CD8-positive, alpha-beta memory T cell (primary cell): ENCODE measurements at places on chromosomes 5 and 9. TPM values are rescaled to one million over a fixed set of nuclear protein-coding genes. Genes with fewer than 3 reads are reported as not detected.

GRCh38 chr5:32572778-32573480, 12.4 kb upstream of the SUB1 start:
- no peak for DNase-seq

The TRIM32 gene
- total RNA-seq, result 13.3 TPM

GRCh38 chr5:84281383-84281782, 103.3 kb downstream of the EDIL3 start:
- DNase-seq, result no peak

The SELENOP gene
- total RNA-seq, result 1.2 TPM

The ACOT12 gene
- not detected for total RNA-seq

GRCh38 chr5:143537056-143537455, 133.6 kb upstream of the NR3C1 start:
- no peak for DNase-seq

- DNase-seq, result no peak
Measured at GRCh38 chr9:19995619-19996018, 206.8 kb upstream of the SLC24A2 start.

DNA sequence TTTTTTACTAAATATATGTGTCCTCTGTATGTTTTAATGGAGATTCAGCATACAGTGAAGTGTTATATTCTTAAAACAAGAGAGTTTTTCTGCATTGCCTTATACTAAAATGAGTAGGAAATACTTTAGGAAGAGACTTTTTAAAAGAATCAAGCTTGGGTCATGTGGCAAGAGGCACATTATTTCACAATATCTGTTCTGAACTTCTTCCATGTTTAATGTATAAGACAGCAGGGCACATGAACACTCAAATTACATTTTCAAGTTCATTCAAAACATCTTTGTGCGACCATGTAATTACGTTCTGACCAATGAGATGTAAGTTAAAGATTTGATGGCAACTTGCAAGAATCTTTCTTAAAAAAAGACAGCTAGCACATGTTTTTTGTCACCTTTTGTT, 1055.9 kb downstream of the NR2F1-AS1 start:
- DNase-seq, result no peak

DNA sequence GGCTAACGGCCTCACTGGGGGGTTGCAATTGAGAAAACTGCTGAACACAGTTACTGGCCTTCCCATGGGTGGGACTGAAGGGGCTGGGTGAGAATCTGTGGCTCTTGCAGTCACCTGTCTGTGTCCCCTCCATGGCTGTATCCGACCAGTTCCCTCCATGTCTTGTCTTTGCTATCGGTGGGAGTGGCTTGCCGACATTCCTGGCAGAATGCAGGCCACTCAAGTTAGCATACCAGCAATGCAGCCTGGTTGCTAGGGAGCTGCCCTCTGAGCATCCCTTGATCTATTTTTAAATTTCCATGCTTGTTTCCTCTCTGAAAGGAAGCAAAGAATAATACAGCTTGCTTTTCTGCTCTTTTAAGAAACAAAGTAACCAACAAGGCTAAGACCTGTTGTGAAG, 1509.7 kb upstream of the WWC1 start:
- DNase-seq, result no peak

DNA sequence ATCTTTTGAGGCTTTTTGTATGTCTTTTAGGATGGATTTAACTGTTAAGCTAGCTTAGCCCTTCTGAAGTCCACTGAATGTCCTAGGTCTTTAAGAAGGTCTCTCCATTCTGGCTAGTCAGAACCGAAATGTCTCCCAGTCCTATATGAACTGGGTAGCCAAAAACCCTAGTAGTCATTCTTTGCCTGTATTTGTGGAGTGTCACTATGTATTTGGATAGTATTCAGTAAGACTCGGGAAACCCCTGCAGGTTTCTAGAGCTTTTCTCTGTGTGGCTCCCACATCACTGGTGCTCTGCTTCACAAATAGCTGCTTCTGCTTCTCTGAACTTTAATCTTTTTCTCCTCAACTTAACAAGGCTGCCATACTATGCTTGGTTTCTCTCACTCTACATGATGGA, 68.0 kb downstream of the RIC1 start:
- DNase-seq, result no peak

- no peak for DNase-seq
Measured at GRCh38 chr5:92402956-92403702, 1020.0 kb upstream of the ARRDC3 start.

The ELAVL2 gene
- total RNA-seq, result not detected

The PLAC8L1 gene
- total RNA-seq, result 0.96 TPM

- DNase-seq, result no peak
Measured at GRCh38 chr9:107480386-107480789, 9.2 kb downstream of the KLF4 start.

DNA sequence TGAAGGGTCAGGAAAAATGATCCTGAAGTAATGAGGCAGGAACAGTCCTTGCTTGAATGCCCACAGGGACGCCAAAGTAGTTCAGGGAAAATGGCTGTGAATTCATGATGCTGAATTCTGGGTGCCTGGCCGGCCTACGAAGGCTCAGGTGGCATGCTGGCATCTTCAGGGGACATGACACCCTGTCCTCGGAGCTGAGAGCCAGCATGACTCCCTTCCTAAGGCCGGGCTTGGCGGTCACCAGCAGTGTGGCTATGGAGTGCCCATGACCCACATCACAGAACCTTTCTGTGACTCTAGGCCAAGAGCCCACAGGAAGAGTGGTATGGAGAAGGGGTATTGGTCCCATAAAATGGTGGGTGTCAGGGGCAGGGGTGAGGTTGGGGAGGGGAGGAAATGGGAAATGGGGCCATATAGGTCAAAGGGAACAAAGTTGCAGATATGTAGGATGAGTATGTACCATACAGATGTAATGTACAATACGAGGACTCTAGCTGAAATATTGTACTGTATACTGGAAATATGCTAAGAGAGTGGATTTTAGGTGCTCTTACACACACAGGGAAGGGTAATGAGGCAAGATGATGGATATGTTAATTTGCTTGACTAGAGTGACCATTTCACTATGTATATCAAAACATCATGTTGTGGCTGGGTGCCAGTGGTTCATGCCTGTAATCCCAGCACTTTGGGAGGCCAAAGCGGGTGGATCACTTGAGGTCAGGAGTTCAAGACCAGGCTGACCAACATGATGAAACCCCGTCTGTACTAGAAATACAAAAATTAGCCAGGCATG, 202.8 kb upstream of the KLF9 start:
- DNase-seq, result no peak

GRCh38 chr5:177369645-177370440, 12.1 kb downstream of the RGS14 start:
- DNase-seq, result no peak

DNA sequence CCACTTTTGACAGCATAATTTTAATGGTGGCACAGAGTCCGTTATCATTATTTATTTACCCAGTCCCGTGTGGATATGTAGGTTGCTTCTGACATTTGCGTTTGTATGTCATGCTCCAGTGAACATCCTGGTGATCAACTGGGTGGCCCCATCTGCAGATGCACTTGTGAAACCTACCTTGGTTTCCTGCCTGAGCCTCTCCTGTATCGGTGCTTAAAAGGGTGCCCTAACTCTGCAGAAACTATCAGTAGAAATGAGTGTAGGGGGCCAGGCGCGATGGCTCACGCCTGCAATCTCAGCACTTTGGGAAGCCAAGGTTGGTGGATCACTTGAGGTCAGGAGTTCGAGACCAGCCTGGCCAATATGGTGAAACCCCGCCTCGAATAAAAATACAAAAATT, 92.1 kb upstream of the IER5L start:
- peak; percentile 36 for DNase-seq

The MEGF9 gene
- 6.9 TPM for total RNA-seq

The MRPL22 gene
- 90.2 TPM for total RNA-seq

- DNase-seq, result no peak
Measured at GRCh38 chr9:34374905-34375552, 1.7 kb downstream of the MYORG start.

The SAXO1 gene
- not detected for total RNA-seq

GRCh38 chr9:107049046-107049802, 186.3 kb downstream of the ZNF462 start:
- no peak for DNase-seq

The RABGAP1 gene
- 20.7 TPM for total RNA-seq

DNA sequence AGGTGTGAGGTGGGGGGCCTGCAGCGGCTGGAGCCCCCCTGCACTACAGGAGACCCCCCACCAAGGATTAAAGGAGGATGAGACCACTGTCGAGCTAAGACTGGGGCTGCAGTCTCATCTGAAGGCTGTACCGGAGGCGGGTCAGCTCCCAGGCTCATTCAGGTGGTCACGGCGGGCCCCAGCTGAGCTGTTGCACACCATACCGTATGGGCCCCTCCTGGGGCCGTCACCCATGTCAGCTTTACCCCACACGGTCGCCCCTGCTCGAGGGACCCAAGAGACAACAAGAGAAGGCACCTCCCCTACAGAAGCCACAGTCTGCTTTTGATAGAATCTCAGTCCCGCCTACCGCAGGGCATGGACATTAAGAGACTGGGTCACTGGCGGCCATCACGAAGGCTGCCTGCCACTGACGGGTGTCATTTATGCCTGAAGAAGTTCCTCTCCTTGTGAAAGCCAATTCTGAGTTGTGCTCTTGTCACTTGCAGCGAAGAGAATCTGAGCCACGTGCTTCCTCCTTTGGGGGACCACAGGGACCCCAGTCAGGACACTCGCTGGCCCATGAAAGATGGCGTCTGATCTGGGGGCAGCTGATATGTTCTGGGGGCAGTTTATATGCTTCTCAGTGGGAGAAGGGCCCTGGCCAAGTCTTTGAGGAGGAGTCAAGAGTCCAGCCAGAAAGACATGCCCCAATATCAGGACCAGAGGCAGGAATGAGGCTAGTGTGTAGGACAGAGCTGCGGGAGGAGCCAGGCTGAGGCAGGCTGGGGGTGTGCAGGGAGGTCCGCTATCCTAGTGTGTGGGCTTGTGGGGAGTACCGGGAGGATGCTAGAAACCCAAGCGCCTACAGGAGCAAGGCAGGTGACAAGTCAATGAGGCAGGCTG, 102.4 kb downstream of the ZNF354C start:
- no peak for DNase-seq

The WHRN gene
- 8.6 TPM for total RNA-seq

The CDC20B gene
- total RNA-seq, result 0.16 TPM

DNA sequence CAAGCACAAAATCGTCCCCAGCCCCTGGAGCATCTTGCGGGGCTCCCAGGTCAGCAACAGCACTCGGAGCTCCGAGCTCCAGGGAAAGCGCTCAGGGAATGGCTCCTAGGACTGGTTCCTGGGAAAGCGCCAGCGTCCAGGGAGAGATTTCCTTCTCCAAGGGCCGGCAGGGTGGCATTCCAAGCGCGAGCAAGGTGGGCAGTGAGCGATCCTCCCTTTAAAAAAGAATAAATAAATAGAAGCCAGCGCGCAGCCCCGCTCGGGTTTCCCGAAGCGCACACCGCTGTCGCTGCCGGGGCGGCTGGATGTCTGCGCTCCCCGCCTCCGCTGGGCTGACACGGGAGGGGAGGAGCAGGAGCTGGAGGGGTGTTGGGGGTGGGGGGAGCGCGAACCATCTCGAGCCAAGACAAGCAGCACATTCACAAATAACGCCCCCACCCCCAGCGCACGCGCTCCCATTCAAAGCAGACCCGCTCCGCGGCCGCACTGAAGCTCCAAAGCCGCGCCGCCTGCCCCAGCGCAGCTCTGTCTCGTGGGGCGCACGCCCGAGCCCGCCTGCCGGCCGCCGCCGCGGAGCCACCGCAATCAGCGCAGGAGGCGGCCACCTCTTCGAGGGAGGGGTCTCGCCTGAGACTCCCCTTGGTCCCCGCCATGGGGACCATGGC, 327.4 kb downstream of the SH3GL2 start:
- no peak for DNase-seq

- no peak for DNase-seq
Measured at GRCh38 chr5:160071516-160071915, 47.7 kb downstream of the PWWP2A start.
